T-helper 2 cell (primary cell): ENCODE measurements at places on chromosomes 1 and 21.

GRCh38 chr21:21813289-21813688 is 815.1 kb downstream of the NCAM2 start:
- no peak for DNase-seq

DNA sequence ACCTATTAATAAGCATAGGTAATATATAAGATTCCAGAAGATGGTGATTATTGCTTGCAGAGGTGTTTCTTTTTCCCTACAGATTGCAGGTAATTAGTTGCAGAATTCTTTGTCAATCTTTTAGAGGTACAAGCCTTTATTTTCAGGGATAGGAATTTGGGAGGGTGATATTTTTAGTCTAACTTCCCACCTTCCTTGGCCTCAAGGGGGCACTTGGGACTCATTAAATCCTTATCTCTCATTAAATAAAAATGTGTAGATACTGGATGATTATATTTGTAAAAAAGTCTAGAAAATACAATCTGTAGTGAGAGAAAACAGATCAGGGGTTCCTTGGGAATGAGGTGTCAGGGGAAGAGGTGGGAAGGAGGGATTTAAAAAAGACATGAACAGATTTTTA is 179.2 kb downstream of the PATJ start:
- no peak for DNase-seq

DNA sequence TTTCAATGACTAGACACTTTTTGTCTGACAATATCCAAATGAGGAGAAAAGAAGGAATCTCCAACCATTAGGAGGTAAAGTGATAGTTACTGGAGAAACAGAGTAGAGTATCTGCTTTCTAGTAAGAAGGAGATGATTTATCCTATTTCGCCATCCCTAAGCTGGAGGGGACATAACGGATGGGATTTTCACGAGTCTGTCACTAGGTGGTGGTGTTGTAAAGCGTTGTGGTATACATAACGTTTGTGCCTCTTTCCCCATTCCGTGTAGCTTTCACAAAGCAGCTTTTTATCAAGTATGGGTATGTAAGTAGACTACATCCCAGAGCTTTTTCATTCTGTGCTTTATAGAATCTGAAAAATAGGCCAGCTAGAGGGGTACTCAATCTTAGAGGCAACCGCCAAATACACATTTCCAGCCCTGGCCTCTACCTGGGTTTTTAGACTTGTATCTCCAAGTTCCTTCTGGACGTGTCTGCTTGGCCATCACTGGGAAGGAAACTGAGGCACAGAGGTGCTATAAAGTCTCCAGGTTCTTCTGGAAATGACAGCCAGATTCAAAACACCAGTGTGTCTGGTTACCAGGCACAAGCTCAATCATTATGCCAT is 33.3 kb upstream of the FAM3B start:
- no peak for DNase-seq

DNA sequence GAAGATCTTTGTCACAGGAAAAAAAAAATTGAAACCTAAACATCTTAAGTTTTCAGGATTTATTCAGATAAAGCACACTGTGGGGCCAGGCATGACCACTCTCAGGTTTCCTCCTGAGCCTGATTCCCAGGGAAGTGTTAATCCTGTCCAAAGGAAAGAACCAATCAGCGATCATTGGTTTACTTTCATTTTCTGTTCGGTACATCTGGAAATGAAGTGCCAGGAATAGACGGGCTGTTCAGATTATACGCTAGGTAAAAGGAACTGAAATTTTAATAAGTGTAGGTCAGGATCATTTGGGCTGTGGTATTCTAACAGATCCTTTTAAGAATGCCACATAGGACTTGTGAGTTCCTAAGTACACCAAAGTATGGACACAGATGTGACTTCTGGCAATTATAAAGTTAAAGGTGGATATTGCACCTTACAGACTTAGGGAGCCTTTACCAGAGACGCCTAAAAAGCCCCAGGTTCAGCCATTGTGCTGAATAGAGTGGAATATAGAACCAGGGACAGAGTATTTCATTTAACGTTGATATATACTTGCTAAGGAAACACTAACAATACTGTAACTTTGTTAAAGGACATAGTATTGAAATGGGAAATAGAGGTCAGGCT is 9.3 kb upstream of the CACYBP start:
- no peak for DNase-seq

DNA sequence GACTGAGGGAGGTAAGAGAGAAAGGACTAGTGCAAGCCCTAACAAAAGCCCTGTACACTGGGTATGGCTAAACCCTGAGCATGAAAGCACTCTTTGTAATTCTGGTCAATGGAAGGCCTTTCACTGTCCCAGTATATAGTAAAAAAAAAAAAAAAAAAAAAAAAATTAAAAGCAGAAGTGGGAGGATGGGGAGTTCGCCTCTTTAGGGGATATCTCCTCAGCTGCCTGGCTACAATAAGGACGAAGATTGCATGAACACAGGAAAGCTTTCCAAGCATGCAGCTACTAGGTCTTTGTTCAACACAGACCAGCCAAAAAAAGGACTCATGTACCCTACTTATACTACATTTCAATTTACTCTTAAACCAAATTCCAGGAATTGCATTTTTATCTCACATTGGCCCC is 59.1 kb downstream of the EIF4G3 start:
- no peak for DNase-seq

DNA sequence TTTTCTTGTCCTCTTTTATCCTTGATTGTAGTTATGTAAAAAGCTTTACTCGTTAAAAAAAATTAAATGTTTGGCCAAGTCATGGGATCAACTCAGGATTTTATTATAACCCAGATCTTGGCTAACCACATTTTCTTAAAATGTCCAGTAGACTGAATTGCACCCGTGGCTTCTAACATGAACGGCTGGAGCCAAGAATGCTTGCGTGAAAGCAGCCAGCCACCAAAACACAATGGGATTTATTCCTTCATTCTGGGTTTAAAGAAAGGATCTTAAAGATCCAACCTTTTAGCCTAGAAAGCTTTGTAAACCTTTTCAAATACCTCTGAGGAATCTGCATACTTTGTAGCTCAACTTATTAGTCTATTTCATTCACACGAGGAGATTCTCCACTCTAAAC is 404.4 kb downstream of the USP25 start:
- DNase-seq, result no peak

DNA sequence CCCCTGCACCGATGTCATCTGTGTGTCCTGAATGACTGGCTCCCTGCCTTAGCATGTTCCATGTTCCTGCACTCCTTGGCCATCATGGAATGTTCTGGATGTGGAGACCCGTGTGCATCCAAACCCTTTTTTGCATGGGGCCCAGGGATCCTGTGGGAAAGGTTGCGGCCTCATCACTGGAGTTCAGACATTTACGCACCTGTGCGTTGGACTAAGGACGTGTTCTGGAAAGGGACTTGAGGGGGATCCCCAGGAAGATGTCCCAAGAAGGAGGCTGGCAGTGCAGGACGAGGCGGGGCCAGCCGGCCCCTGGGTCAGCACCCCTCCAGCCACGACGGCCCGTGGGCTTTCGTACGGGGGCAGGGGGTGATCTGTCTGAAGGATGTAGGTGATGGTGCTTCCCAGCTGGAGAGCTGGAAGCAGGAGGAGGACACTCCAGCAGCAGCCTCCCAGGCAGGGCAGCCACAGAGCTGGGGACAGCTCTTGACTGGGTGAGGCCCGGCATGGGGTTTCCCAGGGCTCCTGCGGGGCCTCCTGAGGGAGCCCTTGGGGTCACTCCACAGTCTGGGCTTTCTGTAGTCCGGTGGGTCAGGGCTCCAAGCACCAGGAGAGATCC is 67.2 kb downstream of the SCCPDH start:
- DNase-seq, result no peak

GRCh38 chr21:33539616-33540015 is 2.3 kb downstream of the GART start:
- DNase-seq, result no peak

DNA sequence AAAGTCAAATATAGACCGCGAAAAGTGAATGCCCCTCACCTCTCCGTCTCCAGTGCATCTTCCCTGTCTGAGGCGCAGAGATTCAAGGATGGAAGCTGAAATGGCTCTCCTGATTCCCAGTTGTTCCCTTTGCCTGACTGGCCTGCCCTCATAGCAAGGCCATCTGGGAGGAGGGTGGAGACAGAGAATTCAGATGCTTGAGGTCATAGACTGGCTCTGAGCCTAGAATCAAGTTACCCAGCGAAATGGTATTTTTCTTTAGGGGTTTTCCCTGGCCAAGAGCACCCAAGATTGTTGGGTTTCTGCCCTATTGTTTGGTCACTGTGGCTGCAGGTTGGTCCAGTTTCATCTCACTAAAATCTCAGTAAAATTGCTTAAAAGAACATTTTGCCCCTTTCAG is 7.2 kb downstream of the METTL13 start:
- DNase-seq, result no peak

DNA sequence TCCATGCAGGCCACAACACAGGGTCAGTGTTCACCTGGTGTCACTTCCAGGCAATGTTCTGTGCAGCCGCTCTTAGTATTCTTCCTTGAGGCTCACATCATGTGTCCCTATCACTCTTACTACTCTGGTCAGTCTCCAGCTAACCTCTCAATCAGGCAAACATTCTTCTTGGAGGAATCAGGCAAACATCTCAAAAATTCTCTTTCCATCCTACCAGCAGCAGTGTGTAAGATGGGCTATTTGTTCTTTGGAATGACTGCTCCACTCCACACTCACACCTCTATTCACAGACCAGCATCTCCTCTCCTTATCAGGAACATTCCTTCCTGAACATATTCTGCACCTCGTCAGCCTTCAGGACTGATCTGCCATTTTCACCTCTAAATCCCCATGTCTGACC is 4.0 kb downstream of the S100A7A start:
- no peak for DNase-seq

DNA sequence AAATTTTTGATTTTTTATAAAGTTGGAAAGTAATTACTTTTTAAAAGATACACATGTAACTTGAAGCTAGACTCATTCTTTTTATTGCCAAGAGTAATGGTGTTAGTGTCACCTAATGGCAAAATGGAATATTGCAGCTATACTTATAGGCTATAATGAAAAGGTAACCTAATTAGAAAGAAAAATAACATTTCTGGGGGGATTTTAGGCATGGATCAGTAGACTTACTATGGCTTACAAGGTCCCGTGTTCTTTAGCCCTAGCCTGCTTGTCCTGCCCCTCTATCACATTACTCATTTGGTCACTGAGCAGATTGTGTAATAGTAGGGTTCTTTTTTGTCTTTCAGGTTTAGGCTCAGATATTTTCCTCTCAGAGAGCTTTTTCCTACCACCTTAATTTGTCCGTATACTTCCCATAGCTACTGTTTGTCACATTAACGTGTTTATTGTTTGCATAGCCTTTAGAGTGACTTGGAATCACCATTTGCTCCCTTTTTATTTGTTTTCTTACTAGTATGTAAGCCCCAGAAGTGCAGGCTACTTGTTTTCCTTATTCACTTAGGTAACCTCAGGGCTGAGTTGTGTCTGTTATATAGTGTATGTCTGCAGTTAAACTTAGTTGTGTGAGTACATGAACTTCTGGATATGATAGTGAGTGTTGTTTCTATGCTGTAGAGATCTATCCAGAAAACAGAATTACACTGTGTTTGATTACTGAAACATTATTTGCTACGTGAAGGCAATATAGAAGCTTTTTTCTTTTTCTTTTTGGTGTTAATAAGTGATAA is 58.7 kb downstream of the RABGAP1L start:
- DNase-seq, result no peak

DNA sequence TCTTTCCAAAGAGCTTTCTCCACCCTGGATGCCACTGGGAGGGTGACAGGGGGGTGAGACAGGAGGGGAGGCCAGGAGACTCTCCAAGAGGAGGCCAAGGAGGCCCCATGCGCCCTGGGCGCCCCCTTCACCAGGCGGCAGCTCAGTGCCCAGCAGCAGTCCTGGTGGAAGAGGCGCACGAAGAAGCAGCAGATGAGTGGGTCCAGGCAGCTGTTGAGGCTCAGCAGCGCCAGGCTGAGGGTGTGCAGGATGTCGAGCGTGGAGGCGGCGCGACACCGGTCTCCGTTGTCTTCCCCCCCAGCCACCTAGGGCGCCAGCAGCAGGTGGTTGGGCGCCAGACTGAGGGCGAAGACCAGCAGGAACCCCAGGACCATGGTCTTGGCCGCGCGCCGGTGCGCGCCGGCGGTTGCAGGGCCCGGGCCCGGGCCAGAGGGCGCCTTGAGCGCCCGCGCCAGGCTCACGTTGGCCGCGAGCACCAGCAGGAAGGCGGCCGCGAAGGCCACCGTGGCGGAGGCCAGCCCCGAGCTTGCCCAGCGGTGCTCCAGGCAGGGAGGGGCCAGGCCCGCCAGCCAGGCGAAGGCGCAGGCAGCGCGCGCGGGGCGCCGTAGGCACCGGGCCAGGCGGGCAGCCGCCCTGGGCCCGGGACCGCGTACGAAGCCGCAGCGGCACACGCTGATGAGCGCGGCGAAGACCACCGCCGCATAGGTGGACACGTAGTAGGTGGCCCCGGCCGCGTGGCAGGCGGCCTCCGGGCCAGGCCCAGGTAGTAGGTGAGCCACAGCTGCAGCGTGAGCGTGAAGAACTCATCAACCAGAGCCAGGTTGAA is 8.6 kb downstream of the TMEM35B start:
- DNase-seq, result no peak

GRCh38 chr1:211703812-211704537 is 28.6 kb upstream of the NEK2 start:
- DNase-seq, result no peak

- no peak for DNase-seq
Observed at GRCh38 chr1:233863901-233864545, 40.5 kb upstream of the SLC35F3 start.

DNA sequence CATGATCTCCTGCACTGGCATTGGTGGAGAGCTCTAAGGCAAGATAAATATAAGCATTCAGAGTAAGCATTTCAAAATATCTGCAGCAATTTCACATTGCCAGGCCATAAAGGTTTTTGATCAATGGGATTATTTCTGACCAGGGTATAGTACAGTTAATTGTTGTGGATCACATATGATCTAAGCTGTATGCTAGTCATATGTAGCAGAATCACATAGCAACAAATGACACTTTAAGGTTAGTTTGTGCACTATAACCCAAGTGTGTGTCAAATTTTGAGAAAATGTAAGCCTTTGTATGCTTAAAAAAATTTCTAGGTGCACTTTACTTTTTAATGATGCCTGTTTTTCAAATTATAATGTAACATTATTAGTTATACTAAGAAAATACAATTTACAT is 386.0 kb upstream of the ADAMTS5 start:
- no peak for DNase-seq

GRCh38 chr1:39130325-39130724 is 74.2 kb upstream of the MACF1 start:
- DNase-seq, result no peak

GRCh38 chr1:3022976-3023375 is 1.7 kb downstream of the ACTRT2 start:
- no peak for DNase-seq

GRCh38 chr1:205505076-205505729 is 734 bp downstream of the CDK18 start:
- no peak for DNase-seq

DNA sequence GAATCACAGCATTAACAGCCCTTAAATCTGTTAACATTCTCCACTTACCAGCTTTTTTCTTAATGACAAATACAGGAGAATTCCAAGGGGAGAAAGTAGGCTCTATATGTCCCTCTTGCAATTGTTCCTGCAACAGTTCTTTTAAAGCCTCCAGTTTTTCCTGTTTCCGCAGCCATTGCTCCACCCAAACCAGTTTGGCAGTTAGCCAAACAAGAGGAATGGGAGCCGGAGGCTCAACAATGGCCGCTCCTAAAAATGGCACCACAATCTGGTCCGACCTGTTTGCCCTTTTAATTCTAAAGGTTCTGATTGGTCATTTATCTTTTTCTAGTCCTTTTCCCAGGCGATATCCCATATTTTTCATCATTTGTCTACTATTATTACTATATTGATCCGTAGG is 14.0 kb upstream of the L1TD1 start:
- no peak for DNase-seq
